ENCODE measurements at places on chromosomes 13 and 19.

- DNase-seq = peak; percentile 48
Observed at GRCh38 chr13:20118268-20119140, 42.3 kb downstream of the GJA3 start.

DNA sequence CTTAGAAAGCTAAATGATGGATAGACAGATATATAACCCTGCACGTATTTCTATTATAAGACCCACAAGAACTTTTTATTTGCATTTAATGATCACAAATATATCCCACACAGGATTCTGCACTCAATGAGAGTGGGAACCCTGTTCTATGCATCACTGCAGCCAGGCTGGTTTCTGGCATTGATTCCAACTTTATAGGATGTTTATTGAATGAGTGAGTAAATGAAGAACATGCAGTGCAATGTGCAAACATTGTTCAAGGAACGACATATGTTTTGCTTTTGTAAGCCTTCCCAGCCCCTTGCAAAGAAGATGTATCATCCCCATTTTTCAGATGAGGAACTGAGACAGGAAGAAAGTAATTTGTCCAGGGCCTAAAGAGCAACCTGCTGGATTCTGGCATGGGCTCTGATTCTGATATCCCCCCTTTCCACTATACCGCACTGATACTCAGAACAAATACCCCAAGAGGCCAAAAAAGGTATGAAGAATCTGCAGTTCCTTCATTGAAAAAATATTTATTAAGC lies 246.3 kb downstream of the LACC1 start:
- no peak for DNase-seq

- DNase-seq = no peak
Observed at GRCh38 chr19:35725216-35725861, 7.5 kb downstream of the KMT2B start.

GRCh38 chr13:101584331-101584730 lies 131.9 kb downstream of the ITGBL1 start:
- DNase-seq = no peak

- no peak for DNase-seq
Observed at GRCh38 chr13:23902975-23903905, 5.9 kb upstream of the C1QTNF9B start.

- no peak for DNase-seq
Observed at GRCh38 chr13:25971459-25972145, 80.2 kb downstream of the SHISA2 start.

GRCh38 chr13:87280139-87280538 lies 391.0 kb upstream of the SLITRK5 start:
- no peak for DNase-seq

DNA sequence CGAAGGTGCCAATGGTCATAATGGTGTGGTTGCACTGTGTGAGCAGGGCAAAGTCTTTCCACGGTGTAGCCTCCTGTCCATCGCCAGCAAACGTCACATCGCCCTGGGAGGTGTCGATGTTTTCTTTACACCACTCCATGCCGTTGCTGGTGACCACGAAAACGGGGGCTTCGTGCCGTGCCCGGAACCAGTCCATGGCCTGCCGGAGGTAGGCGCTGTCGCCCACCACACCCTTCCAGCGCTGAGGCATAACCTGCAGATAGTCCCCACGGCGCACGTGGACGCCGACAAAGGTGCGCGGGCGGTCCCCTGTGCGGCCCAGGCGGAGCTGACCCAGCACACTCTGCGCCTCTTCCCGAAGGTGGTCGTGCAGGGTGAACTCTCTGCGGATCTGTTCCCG lies 2.1 kb downstream of the FUT1 start:
- no peak for DNase-seq

GRCh38 chr13:59666504-59666903 lies 497.2 kb downstream of the DIAPH3 start:
- DNase-seq = no peak

DNA sequence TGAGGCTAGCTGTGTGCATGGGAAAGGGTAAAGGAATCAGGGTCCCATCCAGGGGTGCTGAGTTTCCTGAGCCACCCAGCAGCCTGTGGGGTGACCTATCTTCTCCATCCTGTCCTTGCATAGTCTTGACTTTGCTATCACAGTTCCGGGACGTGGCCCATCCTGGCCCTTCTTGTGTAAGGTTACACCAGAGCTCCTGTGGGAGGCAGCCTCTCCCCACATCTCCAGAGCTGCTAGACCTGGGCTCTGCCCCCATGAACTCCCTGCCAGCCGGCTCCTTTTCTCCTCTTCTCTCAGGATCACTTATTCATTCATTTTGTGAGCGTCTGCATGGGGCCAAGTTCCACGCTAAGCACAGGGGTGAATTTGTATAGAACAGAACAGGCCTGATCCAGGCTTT lies 238.9 kb downstream of the TSHZ3 start:
- peak; percentile 27 for DNase-seq

GRCh38 chr19:1825909-1826556 lies 14.0 kb upstream of the ATP8B3 start:
- peak; percentile 87 for DNase-seq

GRCh38 chr13:109979228-109979627 lies 192.8 kb upstream of the IRS2 start:
- no peak for DNase-seq

DNA sequence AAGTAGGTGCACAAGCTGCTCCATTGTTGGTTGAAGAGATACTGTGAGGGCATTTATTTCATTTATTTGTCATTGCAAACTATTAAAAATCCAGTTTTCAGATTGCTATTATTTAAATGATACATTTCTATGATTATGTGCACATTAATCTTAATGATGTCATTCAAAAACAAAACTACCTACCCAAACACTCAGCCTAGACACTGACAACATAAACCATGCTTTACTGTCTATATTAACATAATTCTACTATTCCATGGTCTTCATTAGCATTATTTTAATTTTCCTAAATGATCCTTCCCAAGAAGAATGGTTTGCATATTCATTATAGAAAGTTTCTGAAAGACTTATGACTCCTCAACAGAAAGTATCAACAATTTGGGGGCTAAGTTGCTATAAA lies 813.0 kb upstream of the SLITRK5 start:
- DNase-seq = no peak

GRCh38 chr13:96474181-96474557 lies 384.3 kb downstream of the HS6ST3 start:
- DNase-seq = no peak

DNA sequence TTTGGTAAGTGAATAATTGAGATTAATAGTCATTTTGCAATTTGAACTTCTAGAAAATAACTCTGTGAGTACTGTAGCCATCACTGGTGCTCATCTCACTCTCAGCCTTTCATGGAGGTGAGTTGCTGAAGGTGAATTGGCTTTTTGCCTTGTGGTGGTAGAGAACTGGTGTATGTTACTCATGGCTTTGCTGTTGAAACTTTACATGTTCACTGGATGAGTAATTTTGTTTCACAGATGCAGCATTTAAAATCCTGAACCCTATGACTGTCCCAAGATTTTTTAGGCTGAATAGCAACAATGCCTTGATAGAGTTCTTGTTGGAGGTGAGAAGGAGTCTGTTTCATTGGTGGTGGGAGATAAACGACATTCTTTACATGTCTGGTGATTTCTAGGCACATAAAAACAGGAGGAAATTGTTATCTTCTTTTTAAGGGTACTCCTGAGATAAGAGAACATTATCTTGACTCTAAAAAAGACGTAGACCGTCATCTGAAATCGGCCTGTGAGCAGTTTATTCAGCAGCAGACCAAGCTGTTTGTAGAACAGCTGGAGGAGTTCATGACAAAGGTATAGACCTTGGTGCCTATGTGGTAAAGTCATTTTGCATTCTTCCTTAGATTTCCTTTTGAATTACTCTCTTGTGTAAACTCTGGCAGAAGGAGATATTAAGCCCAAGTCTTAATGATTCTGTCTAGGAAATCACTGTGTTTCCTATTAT lies 53.9 kb downstream of the COG3 start:
- DNase-seq = no peak

- peak; percentile 62 for DNase-seq
Observed at GRCh38 chr19:14786421-14786851, 8.1 kb upstream of the ADGRE2 start.

GRCh38 chr19:30224689-30225606 lies 147.2 kb upstream of the ZNF536 start:
- peak; percentile 26 for DNase-seq

DNA sequence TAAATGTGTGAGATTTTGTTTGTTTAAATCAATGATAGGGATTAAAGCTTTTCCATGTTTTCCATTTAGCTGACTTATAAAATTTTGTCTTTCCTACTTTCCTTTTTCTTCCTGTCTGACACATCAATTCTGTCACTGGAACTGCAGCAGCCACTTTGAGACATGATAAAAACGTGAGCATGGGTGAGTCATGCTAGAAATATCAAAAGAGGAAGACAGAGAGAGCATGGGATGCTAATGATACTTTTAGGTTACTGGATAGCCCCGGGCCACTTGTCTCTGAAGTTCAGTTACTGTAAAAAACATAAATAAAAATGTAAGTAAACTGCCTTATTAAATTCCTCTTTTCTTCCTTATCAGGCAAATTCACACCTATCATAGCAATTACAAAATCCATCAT lies 1332.0 kb upstream of the PCDH20 start:
- no peak for DNase-seq

- DNase-seq = no peak
Observed at GRCh38 chr19:28396287-28396831, 816.6 kb downstream of the UQCRFS1 start.

Measured in stimulated activated CD8-positive, alpha-beta memory T cell treated with anti-CD3 and anti-CD28 coated beads, Interleukin-4, amount 100 ng/mL, for 48 hours (primary cell).